ENCODE measurements at places on chromosomes 3 and 15.

DNA sequence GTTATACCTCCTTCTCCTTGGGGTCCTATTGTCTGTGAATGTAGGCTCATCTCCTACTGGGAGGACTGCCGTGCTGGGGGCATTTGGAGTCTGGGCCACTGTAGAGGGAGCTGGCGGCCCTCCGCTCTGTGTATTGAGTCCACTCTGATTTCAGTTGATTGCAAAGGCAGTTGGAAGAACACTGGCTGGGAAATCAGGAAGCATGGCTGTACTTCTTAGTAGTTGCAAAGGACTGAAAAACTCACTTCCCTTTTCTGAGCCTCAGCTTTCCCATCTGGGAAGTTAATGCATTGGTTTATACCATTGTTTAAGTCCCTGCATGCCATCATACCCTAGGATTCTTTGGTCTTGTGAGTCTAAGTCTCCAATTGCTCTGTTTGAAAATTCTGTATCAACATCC, 46.7 kb downstream of the TMED3 start:
- no peak for DNase-seq

DNA sequence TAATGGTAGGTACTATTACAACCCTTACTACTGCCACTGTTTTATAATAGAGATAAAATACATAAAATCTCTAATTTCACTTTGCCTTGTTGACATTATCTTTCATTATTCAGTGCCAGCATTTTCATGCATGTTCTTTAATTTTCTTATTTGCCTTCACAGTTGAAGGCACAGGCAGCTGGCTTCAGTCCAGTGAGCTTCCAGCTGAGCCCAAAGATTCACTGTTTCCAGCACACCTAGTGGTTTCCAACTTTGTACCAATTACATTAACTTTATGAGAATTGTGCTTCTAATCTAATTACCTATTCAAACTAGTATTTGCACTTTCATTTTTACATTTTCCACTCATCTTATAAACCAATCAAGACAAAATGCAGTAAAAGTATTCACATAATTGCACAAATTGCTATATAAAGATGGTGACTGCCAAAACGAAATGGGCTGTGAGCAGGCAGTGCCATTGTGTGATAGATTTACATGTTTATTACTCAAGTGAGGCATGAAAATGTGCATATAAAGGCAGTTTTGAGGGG, 228.3 kb downstream of the MFSD1 start:
- DNase-seq, result no peak

DNA sequence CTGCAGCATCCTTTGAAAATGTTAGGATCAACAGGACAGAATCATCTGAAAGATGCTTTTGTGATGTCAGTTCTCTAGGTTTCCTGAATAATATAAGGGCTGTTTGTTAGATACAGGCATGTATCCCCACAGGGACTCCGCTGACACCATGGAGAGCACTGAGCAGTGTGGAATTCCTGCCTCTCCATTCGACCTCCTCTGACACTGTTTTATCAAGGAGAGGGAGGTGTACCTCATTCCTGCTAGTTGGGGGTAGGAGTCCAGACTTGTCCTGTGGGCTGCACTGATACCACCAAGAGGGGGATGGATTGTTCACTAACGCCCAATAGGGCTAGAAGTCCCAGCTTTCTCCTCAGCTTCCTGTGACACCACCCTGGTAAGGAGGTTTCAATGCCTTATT, 46.6 kb downstream of the LARS2 start:
- DNase-seq, result no peak

DNA sequence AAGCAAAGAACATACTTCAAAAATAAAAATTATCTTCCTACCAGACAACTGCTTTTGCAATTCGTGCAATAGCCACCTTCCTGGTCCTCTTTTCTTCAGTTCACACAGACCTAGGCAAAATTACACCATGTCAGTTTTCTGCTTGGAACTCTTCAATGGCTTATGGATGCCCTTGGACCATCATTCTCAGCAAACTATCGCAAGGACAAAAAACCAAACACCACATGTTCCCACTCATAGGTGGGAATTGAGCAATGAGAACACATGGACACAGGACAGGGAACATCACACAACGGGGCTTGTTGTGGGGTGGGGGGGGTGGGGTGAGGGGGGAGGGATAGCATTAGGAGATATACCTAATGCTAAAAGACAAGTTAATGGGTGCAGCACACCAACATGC, 29.2 kb upstream of the PLSCR5 start:
- no peak for DNase-seq

DNA sequence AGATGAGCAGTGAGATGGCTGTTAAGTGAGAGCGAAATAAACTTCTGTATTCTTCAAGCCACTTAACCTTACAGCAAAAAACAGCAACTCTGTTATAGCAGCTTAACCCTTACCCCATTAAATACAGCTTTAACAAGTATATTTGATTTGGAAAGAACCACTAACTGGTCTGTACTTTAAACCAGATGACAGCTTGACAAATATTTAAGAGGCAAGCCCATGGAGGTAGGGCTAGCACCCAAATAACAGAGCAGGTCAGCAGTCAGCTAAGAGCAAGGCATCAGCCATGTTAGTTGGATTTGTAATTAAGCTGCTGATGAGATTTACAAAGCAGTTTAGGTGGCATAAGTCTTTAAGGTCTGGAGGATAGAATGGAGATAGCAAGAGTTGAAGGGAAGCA, 3.5 kb downstream of the LZTFL1 start:
- no peak for DNase-seq

DNA sequence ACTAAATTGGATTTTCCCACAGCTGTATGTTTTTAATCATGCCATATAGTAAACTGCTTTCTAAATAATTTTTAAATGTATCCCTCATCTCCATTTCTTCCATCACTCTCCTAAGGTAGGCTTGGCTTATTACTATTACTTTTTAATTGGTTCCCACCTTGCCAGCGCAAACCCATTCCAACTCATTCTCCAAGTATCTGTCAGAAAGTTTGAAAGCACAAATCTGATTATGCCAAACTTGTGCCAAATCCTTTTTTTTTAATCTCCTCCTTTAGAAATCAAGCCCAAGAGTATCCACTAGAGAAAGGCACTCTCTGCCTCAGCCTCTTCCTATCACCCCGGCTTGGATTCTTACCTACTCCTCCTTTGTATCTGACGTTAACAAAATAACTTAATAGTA, 784.5 kb downstream of the TBL1XR1 start:
- no peak for DNase-seq

DNA sequence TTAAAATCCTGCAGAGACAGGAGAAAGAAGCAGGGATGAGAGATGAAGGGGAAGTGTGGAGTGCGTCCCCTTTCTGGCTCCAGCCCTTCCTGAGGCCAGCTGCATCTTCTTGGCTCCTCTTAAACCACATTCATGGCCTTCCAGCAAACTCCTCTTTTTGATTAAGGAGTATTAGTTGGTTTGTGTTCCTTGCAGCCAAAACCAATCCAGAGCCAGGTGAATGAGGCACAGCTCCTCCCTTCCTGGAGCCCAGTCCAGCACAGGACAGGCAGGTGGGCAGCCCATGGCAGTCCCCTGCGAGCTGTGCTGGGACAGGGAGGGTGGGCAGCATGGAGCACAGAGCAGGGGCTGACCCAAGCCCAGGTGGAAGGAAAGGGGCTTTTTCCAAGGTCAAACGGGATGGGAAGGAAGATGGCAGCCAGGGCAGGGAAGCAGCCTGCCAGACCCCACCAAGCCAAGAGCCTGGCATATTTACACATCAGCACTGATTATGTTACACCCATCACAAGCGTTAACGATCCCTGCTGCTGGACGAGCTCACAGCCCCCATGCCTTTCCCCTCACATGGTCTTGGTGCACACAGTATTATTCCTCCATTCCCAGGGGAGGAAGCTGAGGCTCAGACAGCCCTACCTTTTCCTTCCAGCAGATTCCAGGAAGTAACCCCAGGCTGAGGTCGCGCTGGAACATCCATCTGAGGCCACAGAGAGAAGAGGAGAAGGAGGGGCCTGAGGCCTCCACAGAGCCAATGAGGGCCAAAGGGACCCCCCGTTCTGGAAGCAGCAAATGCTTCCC, 175.6 kb downstream of the SMAD6 start:
- no peak for DNase-seq

DNA sequence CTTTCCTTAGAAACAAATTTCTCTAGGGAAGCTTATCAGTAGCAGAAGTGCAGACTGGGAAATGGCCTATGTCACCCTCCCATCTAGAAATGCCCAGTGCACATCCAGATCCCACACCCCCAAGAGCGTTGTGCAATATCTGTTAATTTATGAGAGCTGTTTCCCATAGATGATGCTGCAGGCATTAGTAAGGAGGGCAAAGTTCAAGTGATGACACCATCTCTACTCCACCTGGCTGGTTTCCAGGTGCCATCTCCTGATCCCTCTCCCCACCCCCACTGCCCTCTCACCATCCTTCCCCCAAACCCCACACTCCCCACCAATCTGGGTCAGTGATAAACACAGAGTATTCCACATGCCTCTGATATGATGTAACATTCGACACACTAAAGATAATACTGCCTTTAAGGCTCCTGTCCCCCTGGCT, 39.4 kb downstream of the AGTR1 start:
- no peak for DNase-seq

DNA sequence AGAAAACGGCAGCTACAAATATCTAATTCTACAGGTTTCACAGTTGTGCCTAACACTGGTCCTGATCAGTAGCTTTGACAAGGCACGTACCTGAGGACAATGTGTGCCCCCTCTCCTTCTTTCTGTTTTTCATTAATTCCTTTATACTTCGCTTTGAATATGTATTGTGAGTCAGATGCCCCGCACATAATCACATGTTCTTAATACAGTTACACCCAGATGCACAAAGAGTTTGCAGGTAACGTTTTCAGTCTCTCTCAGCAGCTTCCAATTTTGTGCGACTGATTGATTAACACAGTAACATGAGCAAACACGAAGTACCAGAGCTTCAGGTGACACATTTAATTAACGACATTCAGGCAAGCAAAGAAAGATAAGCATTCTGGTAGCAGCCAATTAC, 209.8 kb upstream of the ZPLD1 start:
- DNase-seq, result no peak

DNA sequence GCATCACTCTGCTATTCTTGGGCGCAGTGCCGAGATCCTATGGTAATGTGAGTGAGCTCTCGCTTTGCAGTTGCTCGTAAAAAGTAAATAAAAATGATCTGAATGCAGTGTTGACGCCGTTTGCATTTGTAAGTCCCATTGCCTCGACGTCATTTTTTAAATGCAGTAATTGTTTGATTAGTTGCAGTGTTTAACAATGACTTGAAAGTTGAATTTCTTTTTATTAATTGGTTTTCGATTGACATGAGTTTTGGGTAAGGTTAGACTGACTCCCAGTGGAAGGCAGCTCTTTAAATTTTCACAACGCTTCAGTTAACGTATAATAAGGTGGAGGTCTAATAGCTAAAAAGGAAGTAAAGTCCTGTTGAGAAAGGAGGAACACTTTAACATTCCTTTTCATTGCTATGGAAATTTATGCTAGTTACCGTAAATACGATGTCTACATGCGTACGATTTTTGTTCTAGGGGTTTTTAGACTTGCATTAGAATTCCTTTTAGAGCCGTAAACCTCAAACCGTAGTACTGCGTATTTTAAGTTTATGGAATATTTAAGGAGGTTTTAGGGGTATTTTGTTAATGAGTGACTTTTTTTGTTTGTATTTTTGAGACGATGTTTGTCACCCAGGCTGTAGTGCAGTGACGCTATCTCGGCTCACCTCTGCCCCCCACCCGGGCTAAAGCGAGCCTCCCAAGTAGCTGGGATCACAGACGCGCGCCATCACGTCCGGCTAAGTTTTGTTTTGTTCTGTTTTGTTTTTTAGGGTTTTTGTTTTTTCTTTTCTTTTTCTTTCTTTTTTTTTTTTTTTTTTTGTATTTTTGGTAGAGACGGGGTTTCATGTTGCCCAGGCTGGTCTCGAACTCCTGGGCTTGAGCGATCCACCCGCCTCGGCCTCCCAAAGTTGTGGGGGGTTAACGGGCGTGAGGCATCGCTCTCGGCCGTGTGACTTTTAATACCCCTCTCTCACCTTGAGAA, 1.4 kb downstream of the MORF4L1 start:
- no peak for DNase-seq

GRCh38 chr15:44495562-44495961, 41.4 kb upstream of the EIF3J start:
- DNase-seq, result no peak

- DNase-seq, result no peak
Measured at GRCh38 chr3:122989856-122990575, 37.5 kb downstream of the SEMA5B start.

DNA sequence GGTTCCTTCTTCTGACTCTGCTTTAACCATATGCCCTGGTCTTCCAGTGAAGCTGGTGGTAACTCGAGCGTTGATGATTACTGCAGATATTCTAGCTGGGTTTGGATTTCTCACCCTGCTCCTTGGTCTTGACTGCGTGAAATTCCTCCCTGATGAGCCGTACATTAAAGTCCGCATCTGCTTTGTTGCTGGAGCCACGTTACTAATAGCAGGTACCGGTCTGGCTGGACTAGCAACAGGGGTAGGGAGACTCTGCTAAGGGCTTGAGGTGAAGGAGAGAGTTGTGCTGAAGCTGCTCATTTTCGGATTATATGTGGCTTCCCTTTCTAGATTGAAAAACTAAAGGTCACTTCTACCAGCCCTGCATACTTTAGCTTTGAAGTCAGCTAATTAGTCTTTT, 16.8 kb downstream of the CLDN16 start:
- DNase-seq, result no peak

- DNase-seq, result no peak
Measured at GRCh38 chr3:130393594-130393993, 48.1 kb downstream of the COL6A5 start.

- no peak for DNase-seq
Measured at GRCh38 chr3:139657936-139658335, 19.8 kb downstream of the NMNAT3 start.

DNA sequence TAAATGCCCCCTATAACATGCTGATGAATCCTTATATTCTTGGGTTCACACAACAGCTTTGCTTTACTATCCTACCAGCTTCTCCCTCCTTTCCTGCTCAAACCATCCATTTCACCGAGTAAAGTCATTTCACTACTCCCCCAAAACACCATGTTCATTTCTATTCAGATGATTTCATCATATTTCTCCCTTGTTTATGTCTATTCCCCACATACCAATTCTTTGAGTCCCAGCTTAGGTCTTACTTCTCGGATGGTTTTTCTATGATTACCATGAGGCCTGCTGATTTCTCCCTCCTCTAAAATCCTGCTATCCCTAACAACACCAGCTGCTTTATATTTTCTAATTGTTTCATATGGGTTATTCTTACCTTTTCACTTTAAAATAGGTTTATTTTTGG, 231.4 kb downstream of the TIGIT start:
- no peak for DNase-seq

DNA sequence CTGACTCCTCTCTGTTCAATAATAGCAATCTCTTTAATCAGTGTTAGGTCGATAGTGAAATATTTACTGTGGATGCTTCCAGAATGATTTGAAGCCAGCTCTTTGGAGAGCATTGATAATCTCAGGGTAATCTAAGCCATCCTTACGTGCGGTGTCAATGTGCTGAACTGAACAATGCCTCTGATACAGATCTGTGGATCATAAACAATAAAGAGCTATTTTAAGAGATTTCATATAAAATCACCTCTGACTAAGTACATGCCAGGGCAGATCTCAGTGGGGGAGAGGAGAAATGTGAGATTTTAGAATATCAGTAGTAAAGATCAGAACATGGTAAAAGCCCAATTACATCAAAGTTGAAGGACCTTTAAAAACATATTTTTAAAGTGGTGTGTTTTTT, 319.3 kb upstream of the GBE1 start:
- no peak for DNase-seq

GRCh38 chr15:49865925-49866757, 245.3 kb downstream of the DTWD1 start:
- no peak for DNase-seq

- DNase-seq, result no peak
Measured at GRCh38 chr3:53841296-53841695, 4.9 kb downstream of the CHDH start.

- DNase-seq, result no peak
Measured at GRCh38 chr3:159189994-159190669, 388.3 kb downstream of the MFSD1 start.

All from left renal pelvis (tissue), 4 donors.